Stimulated activated CD4-positive, alpha-beta T cell treated with anti-CD3 and anti-CD28 coated beads, TNF-alpha, amount 100 ng/mL, for 24 hours (primary cell): ENCODE measurements at places on chromosomes 11 and 22.

- no peak for DNase-seq
Observed at GRCh38 chr22:46061124-46061500, 84.2 kb upstream of the WNT7B start.

DNA sequence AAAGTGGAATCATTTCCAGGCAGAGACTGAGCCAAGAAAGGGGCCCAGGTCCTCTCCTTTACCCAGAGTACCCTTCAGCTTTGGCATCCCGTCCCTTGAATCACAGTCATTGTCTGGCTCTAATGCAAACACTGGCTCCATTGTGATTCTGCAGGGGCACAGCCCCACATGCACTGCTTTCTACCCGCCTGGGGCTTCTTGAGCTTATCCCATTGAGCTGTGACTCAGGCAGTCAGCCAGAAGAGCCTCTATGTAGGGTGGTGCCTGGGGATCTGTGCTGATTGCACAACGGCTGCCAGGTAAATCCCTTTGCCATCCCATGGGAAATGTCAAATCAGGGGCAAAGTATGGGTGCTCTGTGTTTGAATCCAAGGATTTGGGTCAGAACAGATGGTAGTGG lies 88.9 kb downstream of the RASSF10 start:
- no peak for DNase-seq

GRCh38 chr11:134533511-134533910 lies 121.5 kb upstream of the B3GAT1 start:
- DNase-seq = no peak

DNA sequence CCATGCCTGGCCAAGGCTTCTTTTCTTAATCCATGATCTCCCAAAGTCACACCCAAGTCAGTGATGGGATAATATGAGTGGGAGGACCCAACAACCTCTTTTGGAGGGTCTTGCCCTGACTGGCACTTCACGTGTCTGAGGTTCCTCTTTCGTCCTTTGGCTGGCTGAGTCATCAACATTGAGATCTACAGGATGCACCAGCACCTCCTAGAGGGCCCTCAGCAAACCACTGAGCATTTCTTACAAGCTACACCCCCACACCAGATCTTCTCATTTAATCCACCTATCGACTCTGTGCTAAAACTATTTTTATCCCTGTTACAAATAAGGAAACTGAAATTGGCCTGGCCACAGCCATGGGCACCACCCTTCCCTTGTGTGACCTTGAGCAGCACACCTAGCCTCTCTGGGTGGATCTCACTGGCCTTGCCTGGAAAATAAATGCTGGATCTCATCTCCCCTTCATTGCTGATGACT lies 63.4 kb downstream of the FLI1 start:
- peak; percentile 45 for DNase-seq

DNA sequence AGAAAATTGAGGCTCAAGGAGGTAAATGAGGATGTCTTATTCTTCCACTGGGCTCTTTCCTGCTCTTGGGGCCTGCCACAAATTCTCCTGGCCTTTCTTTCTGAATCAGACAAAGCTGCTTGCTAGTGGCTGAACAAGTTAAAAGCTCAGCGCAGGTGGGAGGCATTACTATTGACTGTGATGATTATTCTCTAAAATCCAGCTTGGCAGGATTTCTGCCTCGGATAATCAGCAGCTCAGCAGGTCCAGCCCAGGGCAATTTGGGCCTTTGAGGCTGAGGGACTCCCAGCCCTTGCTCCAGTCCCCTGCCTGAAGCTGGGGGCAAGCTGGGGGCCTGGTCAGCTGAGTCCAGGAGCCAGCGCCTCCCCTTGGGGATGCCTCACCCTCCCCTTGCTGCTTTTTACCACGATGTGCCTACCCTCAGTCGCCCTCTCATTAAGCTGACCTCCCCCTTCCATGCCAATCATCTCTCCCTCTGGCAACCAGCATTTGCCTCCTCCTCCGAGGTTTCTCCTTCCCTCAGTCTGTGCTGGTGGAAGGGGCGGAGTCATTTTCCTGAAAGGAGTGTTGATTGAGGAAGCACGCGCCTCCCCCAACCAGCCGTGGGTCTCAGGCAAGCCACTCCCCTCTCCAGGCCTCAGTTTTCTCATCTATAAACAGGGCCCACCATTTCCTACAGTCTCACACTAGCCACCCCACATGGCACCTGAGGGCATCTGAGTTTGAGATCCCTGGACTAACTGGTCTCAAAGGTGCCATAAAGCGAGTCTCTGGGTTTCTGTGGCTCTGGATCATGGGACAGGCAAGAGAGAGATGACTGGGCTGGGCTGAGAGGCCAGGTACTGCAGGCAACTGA lies 60.6 kb upstream of the PRDM11 start:
- no peak for DNase-seq

- DNase-seq = no peak
Observed at GRCh38 chr11:10751581-10751940, 515 bp downstream of the CTR9 start.

- DNase-seq = no peak
Observed at GRCh38 chr22:38832005-38832978, 11.5 kb downstream of the NPTXR start.

DNA sequence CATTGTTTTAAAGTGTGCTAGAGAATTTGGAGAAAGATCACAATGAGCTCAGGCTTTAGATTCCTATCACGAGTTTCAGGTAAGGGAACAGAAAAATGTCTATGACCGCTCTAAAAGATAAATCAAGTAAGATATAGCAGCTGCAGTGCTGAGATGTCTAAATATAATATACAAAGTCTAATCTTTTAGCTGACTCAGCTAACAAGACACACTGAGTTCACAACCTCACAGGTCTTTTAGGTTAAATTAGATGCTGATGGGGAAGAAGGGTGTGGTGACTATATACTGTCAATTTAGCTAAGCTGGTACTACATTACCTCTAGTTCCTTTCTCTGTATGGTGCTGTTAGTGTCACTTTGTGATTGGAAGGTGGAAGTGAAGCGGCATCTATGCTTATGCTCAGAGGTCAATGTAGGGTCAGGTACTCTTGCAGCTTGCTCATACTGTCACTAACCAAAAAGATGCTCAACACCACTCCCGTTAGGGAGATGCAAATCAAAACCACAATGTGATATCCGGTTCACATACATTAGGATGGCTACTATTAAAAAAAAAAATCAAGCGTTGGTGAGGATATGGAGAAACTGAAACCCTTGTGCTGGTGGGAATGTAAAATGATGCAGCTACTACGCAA lies 283.5 kb downstream of the SWAP70 start:
- DNase-seq = no peak

DNA sequence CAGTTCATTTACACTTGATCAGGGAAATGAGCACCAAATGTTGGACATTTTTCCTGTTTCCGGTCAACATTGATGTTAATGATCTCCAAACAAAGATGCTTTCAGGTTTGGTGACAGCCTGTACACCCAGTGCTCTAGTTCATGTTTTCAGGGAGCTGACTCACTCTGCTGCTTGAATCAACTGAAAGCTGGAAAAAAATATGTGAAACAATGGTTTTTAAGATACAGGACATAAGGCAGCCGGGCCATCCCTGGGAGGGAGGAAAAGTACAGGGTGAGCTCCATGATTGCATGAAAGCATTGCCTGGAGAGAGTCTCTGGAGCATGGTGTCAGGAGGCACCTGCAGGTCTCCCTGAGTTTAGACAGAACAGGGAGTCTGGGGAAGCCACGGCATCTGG lies 259.6 kb downstream of the TBC1D22A start:
- DNase-seq = no peak

DNA sequence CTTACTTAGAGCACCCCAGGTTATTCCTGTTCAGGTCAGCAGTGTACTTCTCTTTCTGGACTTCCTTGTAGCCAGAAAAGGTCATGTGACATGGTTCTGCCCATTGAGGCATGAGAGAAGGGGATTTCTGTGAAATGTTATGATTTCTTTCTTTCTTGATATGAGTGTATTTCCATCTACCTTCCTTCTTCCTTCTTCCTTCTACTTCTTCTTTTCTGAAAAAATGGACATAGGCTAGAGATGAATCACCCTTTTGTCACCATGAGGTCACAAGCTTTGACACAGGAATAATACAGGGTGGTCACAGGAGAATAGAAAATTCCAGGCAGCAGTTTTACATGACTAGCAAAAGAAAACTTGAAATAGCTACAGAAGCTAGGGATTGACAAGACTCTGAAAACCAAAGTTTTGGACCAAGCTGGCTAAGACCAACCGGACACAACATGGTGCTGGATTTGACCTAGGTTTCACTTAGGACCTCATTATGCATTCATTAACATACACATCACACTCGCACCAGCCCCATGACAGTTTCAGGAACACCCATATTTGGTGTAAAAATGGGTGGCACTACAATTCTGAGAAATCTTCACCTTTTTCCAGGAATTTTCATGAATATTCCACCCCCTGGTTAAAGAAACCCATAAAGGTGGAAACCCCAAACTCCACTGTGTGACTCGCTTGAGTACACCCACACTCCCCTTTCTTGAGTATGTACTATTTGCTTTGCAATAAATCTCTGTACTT lies 21.2 kb upstream of the MAP6 start:
- no peak for DNase-seq

DNA sequence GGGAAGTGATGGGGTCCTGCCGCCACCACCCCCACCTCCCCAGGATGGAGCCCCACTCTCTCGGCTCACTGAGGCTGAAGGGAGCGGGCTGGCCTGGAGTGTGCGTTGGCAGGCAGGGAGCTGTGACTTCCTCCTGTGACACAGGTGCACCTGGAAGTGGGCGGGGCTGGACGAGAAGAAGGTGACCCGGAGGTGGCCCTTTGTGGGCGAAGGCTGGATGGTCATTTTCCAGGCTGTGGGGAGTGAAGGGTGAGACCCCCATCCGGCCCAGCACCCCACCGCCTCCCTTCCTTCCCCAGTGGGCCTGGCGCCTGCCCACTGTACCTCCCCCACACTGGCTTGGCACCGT lies 15.3 kb downstream of the IL17REL start:
- no peak for DNase-seq

GRCh38 chr11:93653080-93653479 lies 8.4 kb upstream of the CEP295 start:
- DNase-seq = no peak

GRCh38 chr11:44988981-44989635 lies 38.4 kb upstream of the TP53I11 start:
- DNase-seq = no peak

GRCh38 chr11:17968206-17968605 lies 44.6 kb downstream of the SERGEF start:
- no peak for DNase-seq

GRCh38 chr22:26918226-26918625 lies 260.8 kb downstream of the MIAT start:
- DNase-seq = no peak

GRCh38 chr11:118618115-118618990 lies 10.9 kb downstream of the PHLDB1 start:
- DNase-seq = no peak

GRCh38 chr11:83566950-83567349 lies 280.8 kb upstream of the CCDC90B start:
- no peak for DNase-seq

GRCh38 chr22:37371911-37372310 lies 55.4 kb downstream of the ELFN2 start:
- DNase-seq = no peak

DNA sequence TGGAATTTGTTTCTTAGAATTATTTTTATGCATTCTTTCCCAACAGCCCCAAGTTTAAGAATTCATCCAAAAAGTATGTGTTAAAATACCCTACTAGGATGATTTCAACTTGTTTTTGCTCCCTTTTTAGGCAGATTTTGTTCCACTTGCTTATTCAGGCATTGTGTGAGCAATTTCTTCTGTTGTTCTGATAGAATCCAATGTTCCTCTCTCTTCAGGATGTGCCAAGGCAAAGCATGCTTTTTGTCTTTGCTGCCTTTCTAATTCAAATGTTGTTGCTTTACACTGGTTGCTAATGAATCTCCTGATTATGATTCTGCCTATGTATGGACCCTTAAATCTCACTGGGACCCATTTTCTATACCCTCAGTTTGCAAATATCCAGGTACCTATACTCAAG lies 131.2 kb upstream of the ARHGAP42 start:
- no peak for DNase-seq

- DNase-seq = no peak
Observed at GRCh38 chr11:109706945-109707344, 285.0 kb downstream of the C11orf87 start.

GRCh38 chr11:69114362-69114761 lies 41.4 kb upstream of the SMIM38 start:
- no peak for DNase-seq

- DNase-seq = no peak
Observed at GRCh38 chr22:34105461-34106062, 185.3 kb upstream of the LARGE1 start.

DNA sequence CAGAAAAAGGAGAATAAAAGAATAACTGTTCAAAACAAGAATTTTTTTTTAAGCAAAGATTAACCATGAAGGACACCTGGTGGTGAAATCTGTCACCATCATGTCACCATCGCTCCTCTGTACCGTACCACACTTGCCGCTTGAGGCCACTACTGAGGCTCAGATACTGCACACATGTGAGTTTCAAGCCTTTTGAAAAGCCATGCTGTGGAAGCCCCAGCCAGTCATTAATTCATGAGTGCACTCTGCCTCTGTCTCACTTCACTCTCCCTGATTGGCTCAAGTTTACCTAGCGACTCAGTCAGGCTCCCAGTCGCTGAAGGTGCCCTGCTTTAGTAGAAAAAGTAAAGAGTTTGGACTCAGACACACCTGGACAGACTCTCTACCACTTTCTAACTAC lies 6.6 kb upstream of the MS4A12 start:
- no peak for DNase-seq

DNA sequence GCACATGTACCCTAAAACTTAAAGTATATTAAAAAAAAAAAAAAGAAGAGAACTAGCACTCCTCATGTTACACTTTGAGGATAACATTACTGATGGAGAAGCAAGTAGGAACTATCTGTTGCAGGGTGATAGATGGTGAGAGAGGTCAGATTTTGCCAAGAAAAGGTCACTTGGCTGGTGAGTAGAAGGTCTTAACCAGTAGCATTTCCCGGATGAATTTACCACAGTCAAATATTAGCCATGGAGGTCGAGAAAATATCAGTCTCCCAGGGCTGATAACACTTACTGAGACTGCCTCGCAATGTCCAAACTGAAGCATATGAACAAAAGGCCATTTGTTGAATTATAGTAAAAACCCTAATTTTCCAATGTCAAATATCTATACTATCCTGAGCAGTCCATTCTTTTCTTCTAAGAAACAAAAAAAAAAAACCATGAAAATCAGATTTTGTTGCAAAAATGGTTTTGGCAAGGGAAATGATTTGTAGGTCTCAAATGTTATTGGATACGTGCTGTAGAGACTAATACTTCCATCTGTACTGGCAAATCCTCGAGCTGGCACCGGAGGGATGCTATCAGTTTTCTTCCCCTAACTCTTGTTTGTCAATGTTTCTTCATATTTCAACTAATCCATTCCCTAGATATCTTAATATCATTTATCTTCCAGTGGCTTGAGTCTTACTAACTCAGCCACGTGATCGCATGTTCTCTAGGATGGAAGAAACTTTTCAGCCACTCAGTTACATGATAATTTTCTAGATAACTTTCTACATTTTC lies 14.5 kb upstream of the BBOX1 start:
- DNase-seq = no peak

- no peak for DNase-seq
Observed at GRCh38 chr22:26442086-26442756, 13.2 kb downstream of the ASPHD2 start.

- no peak for DNase-seq
Observed at GRCh38 chr11:130415731-130416529, 12.5 kb downstream of the ADAMTS8 start.
